Activated naive CD8-positive, alpha-beta T cell treated with anti-CD3 and anti-CD28 coated beads for 36 hours (primary cell): ENCODE measurements at places on chromosomes 5 and 9.

GRCh38 chr5:139660923-139661814, 13.0 kb downstream of the CXXC5 start:
- H3K36me3 ChIP-seq = no peaks in the 10 kb centered on the region
- H3K27ac ChIP-seq = no peak overlapping the region
- H3K4me3 ChIP-seq = no peak overlapping the region
- no peak for DNase-seq
- peaks cover 3% of the 10 kb centered on the region for H3K27me3 ChIP-seq

- peaks cover 33% of the 10 kb centered on the region for H3K4me1 ChIP-seq
- no peaks in the 10 kb centered on the region for H3K36me3 ChIP-seq
- H3K27ac ChIP-seq = peak overlapping the region; percentile 30
- H3K4me3 ChIP-seq = no peak overlapping the region
- no peaks in the 10 kb centered on the region for H3K27me3 ChIP-seq
Observed at GRCh38 chr5:56142233-56142613, 90.9 kb downstream of the ANKRD55 start.

GRCh38 chr5:33105521-33105941, 335.2 kb upstream of the TARS1 start:
- no peak for DNase-seq
- no peak overlapping the region for H3K27ac ChIP-seq
- H3K4me1 ChIP-seq = no peaks in the 10 kb centered on the region

GRCh38 chr9:126699401-126699881, 85.7 kb downstream of the LMX1B start:
- no peak for DNase-seq
- H3K4me1 ChIP-seq = peaks cover 3% of the 10 kb centered on the region
- no peaks in the 10 kb centered on the region for H3K36me3 ChIP-seq
- H3K27ac ChIP-seq = no peak overlapping the region
- no peak overlapping the region for H3K4me3 ChIP-seq

GRCh38 chr9:96029722-96030530, 154.4 kb downstream of the ERCC6L2 start:
- peaks cover 16% of the 10 kb centered on the region for H3K4me1 ChIP-seq
- H3K36me3 ChIP-seq = peaks cover 4% of the 10 kb centered on the region
- no peak for DNase-seq
- H3K27ac ChIP-seq = no peak overlapping the region
- peaks cover 10% of the 10 kb centered on the region for H3K27me3 ChIP-seq
- H3K4me3 ChIP-seq = no peak overlapping the region

DNA sequence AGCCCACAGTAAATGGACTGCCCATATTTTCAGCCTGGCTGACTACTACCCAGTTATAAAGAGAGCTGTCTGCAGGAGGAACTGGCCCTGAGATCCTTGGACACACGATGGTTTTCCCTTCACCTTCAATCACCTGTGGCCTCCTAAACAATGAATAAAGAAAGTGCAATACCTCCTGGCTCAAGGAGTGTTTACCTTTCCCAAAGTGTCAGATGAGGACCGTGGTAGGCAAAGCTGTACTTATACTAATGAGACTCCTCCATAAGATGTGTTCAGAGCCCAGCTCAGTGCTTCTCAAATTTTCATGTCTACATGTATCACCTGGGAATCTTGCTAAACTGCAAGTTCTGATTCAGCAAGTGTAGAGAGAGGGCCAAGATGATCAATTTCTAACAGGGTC, 284.5 kb upstream of the VLDLR start:
- no peak overlapping the region for H3K4me3 ChIP-seq
- no peaks in the 10 kb centered on the region for H3K4me1 ChIP-seq
- peaks cover 4% of the 10 kb centered on the region for H3K27me3 ChIP-seq

DNA sequence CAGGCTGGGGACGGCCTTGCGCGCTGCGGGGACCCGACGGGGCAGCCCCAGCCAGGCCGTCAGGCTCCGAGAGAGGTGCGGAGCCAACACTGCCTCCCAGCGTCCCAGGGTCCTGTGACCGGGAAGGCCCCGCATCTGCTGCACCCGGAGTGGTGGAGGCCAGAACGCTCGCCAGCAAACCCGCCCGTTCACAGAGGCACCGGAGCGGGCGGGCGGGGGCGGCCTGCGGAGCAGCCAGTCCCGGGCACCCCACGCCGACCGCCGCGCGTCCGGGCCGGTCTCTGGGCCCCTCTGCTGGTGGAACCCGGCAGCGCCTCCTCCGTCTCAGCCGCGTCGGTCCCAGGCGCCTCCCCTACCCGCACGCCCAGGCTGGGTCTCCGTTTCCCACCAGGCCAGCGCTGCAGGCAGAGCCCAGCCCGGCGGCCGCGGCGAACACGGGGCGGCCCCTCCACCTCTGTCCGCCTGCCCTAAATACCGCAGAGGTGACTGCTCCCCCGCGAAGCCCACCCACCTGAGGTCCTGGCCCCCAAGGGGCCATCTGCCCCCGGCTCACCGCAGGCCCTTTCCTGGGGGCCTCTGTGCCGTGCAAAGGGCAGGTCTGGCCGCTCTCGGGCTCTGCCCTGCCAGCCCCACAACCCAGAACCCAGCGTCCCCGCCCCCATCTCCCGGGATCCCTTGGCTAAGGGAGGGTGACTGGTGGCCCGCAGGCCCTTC, 15.9 kb downstream of the EXD3 start:
- peaks cover 6% of the 10 kb centered on the region for H3K27me3 ChIP-seq
- H3K36me3 ChIP-seq = peaks cover 6% of the 10 kb centered on the region

DNA sequence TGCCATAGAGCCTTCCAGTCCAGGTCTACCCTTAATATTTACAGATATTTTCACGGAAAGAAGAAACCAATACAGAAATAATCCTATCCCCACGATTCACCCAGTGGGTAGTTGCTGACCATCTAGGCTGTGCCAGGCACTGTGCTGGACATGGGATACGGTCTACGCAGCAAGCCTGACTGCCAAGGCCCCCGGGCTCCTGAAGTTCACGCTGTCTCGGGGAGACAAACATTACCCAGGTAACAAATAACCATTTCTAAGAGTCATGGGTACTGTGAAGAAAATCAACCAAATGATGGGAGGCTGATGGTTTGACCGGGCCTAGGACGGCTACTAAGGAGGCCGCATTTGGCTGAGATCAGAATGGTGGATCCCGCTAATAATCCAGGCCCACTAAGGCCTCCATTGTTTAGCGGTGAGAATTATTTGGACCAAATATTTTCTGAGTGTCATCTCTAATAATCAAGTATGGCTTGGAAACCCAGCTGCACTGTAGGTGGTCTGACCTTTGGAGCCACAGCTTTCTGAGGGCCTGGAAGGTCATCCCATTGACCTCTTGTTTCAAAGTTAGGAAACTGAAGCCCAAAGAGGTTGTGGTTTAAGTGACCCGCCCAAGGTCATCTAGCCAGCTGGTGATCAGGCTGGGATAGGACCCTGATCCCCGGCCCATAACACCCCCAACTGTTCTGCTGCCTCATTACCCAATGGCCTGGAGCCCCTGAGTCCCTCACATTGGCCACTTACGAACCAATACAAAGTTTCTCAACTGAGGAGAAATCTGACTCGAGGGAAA, 82.4 kb downstream of the AK8 start:
- no peaks in the 10 kb centered on the region for H3K36me3 ChIP-seq
- peaks cover 39% of the 10 kb centered on the region for H3K27me3 ChIP-seq
- no peaks in the 10 kb centered on the region for H3K4me1 ChIP-seq

- no peak for DNase-seq
- H3K4me3 ChIP-seq = no peak overlapping the region
- H3K27me3 ChIP-seq = no peaks in the 10 kb centered on the region
- H3K36me3 ChIP-seq = no peaks in the 10 kb centered on the region
Observed at GRCh38 chr9:72856972-72857623, 95.8 kb downstream of the ALDH1A1 start.

- DNase-seq = no peak
- H3K27ac ChIP-seq = peak overlapping the region; percentile 20
- peaks cover 54% of the 10 kb centered on the region for H3K36me3 ChIP-seq
- H3K27me3 ChIP-seq = no peaks in the 10 kb centered on the region
- H3K4me3 ChIP-seq = no peak overlapping the region
Observed at GRCh38 chr5:80149161-80149609, 106.7 kb downstream of the SERINC5 start.

DNA sequence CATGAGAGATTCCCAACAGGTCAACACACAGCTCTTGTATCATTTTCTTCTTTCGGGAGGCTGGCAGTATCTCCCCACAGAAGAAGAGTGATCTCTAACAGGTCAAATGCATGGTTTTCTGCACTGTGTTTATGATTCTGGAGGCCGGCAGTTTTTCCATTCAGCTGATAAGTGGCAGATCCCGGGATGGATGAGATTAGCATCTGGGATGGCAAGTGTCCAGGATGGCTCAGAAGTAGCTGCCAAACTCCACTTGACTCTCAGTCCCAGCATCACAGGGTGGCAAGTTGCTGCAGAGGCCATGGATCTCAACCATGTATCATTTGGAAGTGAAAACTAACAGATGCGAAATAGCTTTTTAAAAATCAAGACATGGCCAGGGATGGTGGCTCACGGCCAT, 97.8 kb upstream of the SLC44A1 start:
- H3K4me1 ChIP-seq = peaks cover 8% of the 10 kb centered on the region
- no peaks in the 10 kb centered on the region for H3K36me3 ChIP-seq
- H3K4me3 ChIP-seq = no peak overlapping the region
- H3K27me3 ChIP-seq = peaks cover 2% of the 10 kb centered on the region
- no peak for DNase-seq
- no peak overlapping the region for H3K27ac ChIP-seq

DNA sequence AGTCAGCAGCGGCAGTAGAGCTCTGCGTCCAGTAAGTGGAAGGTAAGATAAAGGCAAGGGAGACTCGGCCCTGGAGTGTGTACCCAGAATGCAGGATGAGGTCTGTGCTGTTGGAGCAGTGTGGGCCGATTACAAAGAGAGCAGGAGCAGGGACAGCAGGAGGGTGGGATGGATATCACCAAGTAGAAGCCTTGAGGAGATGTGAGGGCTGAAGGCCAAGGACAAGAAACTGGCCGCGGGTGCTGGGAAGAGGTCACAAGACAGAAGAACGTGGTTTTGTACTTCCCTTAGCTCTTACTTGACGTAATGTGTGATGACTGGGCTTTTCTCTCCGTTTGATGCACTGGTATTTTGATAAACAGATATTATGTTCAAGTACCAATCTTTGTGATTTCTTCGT, 43.7 kb downstream of the OR2V1 start:
- no peaks in the 10 kb centered on the region for H3K4me1 ChIP-seq
- H3K27ac ChIP-seq = no peak overlapping the region
- peaks cover 43% of the 10 kb centered on the region for H3K27me3 ChIP-seq
- H3K4me3 ChIP-seq = no peak overlapping the region
- no peaks in the 10 kb centered on the region for H3K36me3 ChIP-seq
- no peak for DNase-seq

GRCh38 chr9:95669253-95669652, 152.5 kb upstream of the PTCH1 start:
- no peaks in the 10 kb centered on the region for H3K36me3 ChIP-seq
- H3K27ac ChIP-seq = no peak overlapping the region
- no peak overlapping the region for H3K4me3 ChIP-seq
- peaks cover 12% of the 10 kb centered on the region for H3K27me3 ChIP-seq
- DNase-seq = no peak
- H3K4me1 ChIP-seq = no peaks in the 10 kb centered on the region

- no peak overlapping the region for H3K4me3 ChIP-seq
- H3K4me1 ChIP-seq = no peaks in the 10 kb centered on the region
Observed at GRCh38 chr5:27020973-27021372, 17.4 kb downstream of the CDH9 start.

DNA sequence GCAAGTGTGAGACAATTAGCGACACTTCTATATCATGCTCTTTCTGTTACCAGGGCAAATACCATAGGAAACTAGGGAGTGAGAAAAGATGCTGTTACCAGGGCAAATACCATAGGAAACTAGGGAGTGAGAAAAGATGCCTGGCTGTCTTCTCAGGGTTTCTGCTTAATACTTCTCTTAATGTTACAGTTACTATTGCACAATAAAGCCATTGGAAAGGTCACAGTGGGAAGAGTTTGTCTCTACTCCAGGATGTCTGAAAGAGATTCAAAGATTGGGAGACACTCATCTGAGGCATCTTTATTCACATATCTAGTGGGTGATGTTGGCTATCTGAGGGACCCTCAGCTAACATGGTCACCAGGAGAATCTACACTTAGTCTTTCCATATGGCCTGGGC, 431.7 kb upstream of the POU5F2 start:
- H3K4me1 ChIP-seq = no peaks in the 10 kb centered on the region
- H3K27ac ChIP-seq = no peak overlapping the region
- no peak overlapping the region for H3K4me3 ChIP-seq
- DNase-seq = no peak
- H3K27me3 ChIP-seq = no peaks in the 10 kb centered on the region

DNA sequence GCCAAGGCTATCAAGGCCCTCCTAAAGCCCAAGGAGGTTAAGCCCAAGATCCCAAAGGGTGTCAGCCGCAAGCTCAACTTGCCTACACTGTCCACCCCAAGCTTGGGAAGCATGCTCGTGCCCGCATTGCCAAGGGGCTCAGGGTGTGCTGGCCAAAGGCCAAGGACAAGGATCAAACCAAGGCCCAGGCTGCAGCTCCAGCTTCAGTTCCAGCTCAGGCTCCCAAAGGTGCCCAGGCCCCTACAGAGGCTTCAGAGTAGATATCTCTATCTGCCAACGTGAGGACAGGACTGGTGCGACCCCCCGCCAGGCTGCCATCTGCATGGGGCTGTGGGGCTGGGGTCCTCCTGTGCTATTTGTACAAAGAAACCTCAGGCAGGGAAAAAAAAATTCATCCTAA, 3.3 kb downstream of the HOMER1 start:
- H3K27ac ChIP-seq = no peak overlapping the region
- DNase-seq = no peak
- peaks cover 26% of the 10 kb centered on the region for H3K27me3 ChIP-seq
- peaks cover 15% of the 10 kb centered on the region for H3K36me3 ChIP-seq
- no peak overlapping the region for H3K4me3 ChIP-seq
- peaks cover 41% of the 10 kb centered on the region for H3K4me1 ChIP-seq

DNA sequence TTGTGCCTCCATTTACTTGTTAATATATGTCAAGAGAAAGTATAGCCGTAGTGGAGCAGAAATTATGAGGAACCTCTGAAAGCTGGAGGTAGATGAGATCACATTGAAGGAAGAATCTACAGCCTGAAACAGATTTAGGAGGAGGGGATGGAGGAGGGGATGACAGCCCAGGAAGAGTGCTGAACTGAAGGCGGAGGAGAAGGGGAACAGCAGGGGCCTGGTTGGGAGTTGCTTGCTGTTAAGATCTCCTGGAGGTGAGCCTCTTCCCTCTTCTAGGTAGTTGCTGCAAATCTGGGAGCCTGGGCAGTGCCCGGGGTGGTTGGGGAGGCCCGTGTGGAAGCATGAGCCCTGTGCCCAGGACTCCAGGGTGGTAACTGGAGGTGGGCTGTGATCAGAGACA, 111.8 kb upstream of the SEMA6A start:
- no peak for DNase-seq
- no peaks in the 10 kb centered on the region for H3K4me1 ChIP-seq
- H3K36me3 ChIP-seq = no peaks in the 10 kb centered on the region
- peaks cover 13% of the 10 kb centered on the region for H3K27me3 ChIP-seq
- no peak overlapping the region for H3K4me3 ChIP-seq

GRCh38 chr5:113187906-113188305, 211.3 kb downstream of the DCP2 start:
- DNase-seq = no peak
- no peak overlapping the region for H3K4me3 ChIP-seq
- H3K27me3 ChIP-seq = no peaks in the 10 kb centered on the region
- no peaks in the 10 kb centered on the region for H3K36me3 ChIP-seq

- peaks cover 6% of the 10 kb centered on the region for H3K27me3 ChIP-seq
- no peaks in the 10 kb centered on the region for H3K36me3 ChIP-seq
- no peak overlapping the region for H3K4me3 ChIP-seq
- DNase-seq = no peak
- no peaks in the 10 kb centered on the region for H3K4me1 ChIP-seq
- no peak overlapping the region for H3K27ac ChIP-seq
Observed at GRCh38 chr9:76322810-76323209, 71.4 kb downstream of the RFK start.

GRCh38 chr5:53112909-53113308, 3.4 kb upstream of the MOCS2 start:
- DNase-seq = no peak
- no peaks in the 10 kb centered on the region for H3K27me3 ChIP-seq
- H3K4me1 ChIP-seq = peaks cover 13% of the 10 kb centered on the region
- H3K27ac ChIP-seq = no peak overlapping the region
